ENCODE measurements at places on chromosomes 12 and 14.
A peak's percentile ranks its signal among the peaks of the same experiment; 100 is the strongest.

DNA sequence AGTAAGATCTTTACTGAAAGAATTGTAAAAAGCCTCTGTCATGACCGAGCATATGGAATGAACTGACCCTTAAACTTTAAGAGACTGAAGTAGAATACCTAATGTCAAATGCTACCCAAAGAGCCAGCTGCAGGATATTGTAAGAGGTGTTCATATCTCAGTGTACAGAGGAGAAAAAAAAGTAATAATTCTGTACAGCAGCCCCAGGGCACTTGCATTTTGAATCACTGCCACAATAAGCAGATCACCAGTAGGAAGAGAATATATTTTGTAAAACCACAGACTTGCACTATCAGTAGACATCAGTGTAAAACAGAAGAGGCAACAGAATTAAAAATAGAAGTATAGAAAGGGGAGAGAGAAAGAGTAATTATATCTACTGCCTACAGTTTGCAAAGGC lies 162.6 kb downstream of the PPFIA2 start:
- no peak for DNase-seq

- DNase-seq, result peak; percentile 46
These were observed 9.3 kb downstream of the ETV6 start for GRCh38 chr12:11658791-11659190.

GRCh38 chr12:65084579-65084978 lies 36.5 kb downstream of the WIF1 start:
- no peak for DNase-seq

DNA sequence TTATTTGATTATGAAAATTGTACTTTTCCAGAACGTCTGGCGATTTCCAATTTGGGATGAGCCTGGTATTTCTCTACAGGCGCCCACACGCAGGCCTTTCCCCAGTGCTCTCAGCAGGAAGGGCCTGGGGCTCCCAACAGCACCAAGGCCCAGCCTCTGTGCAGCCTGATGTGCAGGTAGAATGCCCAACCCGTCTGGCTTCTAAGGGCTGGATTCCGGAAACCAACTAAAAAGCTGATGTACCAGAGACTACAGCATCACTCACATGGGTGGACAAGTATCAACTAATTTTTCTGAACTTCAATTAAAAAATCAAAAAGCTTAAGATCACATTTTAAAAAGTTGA lies 25.8 kb downstream of the CDC42BPB start:
- no peak for DNase-seq

GRCh38 chr12:46304070-46304469 lies 35.2 kb upstream of the SLC38A1 start:
- no peak for DNase-seq

DNA sequence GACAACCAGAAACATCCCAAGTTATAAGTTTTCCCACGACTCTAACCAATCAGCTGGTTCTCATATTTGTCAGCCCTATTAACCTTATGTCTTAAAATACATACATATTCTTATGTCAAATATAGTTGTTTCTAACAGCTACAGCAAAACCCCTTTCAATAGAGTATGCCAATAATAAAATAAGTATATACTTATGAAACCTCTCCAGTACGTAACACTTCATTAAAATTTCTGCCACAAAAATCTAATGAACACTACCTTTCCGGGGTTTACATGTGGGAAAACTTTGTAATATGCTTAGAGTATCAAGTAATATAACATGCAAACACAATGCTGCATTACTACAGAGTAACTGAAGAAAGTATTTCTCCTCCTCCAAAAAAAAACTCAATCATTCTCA lies 1.8 kb downstream of the LRP6 start:
- DNase-seq, result no peak

DNA sequence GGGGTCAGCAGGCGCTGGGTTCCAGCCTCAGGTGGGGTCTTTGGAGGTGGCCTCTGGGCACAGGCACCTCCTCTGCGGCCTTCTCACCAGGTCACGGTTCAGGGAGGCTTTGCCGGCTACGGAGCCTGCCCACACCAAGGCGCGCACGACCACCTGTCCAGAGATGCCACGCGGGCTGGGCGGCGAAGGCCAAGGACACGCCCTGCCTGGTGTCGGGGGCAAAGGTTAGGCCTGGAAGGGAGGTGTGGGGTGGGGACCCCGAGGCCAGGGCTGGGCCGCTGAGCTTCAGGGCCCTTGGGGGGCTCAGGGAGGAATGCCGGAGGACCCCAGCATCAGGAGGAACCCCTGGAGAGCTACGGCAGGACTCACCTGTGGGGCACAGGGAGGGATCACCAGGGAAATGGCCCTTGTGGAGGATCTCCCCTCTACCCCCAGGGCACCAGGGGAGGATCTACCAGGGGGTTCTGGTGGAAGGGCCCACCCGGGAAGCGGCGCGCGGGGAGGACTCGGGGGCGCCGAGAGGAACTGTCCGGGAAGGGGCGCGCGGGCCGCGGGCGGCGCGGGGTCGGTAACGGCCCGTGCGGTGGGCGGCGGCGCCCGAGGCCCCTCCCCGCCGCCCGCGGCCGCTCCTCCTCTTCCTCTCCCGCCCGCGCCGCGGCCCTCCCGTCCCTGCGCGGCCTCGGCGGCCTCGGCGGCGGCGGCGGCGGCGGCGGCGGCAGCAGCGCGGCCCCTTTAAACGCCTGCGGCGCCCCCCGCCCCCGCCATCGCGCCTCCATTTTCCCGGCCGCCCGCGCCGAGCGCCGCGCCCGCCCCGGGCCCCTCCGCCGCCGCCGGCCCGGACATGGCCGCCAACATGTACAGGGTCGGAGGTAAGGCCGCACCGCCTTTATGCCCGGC lies at the start of gene MTA1:
Gene MTA1, plus strand, starts transcription at position 633 of the 897 bp plus-strand sequence. Its CDS starts 209 bp downstream, at position 842.
- peak; percentile 84 for DNase-seq

- DNase-seq, result peak; percentile 4
These were observed 534.2 kb downstream of the LRFN5 start for GRCh38 chr14:42140831-42141279.

DNA sequence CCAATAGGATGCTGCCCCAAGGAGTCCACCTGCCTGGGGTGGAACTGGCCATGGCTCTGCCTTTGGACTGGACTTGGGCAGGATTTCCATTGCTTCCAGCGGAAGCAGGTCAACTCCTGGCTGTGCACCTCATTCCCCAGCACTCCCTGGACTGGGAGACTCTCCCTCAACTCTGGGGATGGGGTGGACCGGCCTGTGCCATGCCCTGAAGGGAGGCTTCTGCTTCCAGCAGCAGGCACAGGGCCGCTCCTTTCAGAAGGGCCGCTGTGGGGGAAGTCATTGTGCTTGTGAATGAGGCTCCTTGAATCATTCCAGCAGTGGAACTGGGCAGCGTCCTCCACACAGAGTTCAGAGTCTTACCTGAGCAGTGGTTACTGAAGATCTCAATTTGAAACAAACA lies 23.0 kb downstream of the TCHP start:
- no peak for DNase-seq

DNA sequence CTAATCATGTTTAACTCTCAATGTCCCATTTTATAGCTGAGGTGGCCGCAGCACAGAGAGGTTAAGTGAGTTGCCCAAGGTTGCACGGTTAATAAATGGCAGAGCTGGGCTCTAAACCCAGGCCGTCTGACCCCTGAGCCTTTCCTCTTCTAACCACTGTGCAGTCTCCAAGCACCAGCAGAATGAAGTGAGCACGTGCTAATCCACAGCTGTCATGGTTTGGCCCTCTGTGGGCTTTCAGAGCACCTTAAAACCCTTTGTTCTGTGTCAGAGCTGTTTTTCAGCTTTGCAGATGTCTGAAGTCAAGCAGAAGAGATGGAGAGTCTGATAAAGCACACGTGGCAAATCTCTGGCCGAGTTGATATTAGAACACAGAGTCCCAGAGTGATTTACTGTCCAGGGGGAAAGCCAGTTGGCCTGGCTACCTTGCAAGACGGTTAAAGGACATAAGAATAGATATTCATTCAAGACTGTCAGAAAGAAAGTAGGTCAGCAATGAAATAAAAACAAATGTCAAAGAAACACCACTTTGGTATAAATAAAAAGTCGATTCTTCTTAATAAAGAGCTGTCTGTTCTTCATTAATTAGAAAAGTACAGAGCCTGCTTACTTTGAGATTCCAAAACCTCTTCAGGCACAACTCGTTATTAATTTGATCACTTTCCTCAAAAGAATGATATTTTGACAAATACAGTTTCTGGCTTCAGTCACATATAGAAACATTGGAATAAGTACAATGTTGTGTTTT lies 107.3 kb downstream of the CRADD start:
- DNase-seq, result no peak

DNA sequence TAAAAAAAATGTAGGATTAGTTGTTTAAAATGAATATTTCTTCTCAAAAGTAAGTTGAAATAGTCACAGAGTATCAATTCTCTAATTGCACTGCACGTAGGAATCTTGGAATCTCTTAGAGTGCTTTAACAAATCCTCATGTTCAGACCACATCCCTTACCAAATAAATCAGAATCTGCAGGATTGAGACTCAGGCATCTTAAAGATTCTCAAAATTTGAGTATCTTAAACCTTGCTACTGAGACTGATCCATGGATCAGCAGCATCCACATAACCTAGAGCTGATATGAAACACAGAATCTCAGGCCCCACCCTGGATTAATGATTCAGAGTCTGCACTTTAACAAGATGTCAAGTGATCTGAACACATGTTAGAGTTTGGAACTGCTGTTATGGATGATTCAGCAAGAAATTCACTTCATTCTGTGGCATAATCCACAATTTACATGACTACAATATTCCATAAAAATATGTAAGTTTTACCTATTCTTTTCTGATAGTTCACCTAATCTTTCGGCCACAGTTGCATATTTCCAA lies 58.7 kb downstream of the ADAMTS20 start:
- DNase-seq, result no peak

GRCh38 chr12:2422591-2422990 lies 369.8 kb downstream of the CACNA1C start:
- DNase-seq, result no peak

GRCh38 chr12:39931231-39931630 lies 174.7 kb downstream of the SLC2A13 start:
- no peak for DNase-seq

DNA sequence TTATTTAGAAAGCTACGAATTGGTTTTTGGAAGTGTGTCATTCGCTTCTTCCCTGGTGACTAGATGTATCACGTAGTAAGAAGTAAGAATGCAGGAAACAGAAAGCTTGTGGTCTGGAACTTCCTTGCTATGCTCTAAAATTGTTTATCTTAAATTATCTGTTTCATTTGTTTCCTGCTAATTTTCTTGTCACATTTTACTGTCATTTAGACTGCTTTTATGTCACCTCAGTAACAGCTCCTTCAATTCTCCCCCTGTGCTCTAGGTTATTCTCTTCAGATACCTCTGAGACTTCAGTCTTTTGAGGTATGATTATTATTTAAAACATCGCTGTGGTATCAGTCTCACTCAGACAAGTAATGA lies 699 bp upstream of the CD69 start:
- no peak for DNase-seq

DNA sequence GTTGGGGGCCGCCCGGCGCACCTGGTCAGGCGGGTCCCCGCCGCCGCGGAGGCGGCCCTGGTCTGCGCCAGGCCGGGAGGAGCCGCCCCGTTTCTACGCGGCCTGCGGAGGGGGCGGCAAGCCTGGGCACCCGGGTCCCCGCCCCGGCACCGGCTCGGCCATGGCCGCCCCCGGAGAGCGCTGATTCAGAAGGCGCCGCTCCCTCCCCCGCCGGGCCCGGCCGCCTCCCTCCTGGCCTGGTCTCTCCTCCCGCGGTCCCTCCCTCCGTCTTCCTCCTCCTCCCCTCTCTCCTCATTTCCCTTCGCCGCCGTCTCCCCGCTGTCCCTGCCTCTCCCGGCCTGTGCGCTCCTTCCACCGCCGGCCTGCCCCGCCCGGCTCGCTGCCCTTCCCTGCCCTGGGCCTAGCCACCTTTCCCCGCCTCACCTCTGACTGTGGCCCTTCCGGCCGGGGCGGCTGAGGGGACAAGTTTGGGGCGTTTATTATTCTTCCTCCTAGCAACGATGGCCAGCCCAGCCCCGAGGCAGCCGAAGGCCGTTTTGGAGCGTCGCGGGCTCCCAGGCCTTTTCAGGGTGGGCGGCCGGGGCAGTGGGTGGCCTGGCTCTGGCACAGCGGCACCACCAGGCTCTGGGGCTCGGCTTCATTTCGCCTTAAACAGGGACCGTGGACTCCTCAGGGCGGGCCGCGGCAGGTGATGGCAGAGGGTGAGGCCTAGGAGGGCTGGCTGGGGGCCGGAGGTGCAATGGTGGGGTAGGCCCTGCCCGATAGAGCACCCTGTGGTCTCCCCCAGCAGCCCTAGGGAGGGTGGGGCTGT lies 768 bp downstream of the CEP170B start:
- peak; percentile 91 for DNase-seq

GRCh38 chr14:94027566-94028449 lies 1.7 kb downstream of the OTUB2 start:
- DNase-seq, result no peak

GRCh38 chr14:78592616-78593219 lies 422.5 kb downstream of the NRXN3 start:
- DNase-seq, result no peak

GRCh38 chr14:50335989-50336824 lies 24.1 kb downstream of the DMAC2L start:
- DNase-seq, result no peak

- DNase-seq, result no peak
These were observed 20.1 kb upstream of the PLEK2 start for GRCh38 chr14:67432050-67432564.
